A549 treated with AZD2906 at 1 μM for 4 hours (cell line): ENCODE measurements at places on chromosomes 5 and 9. TPM values are rescaled to one million over a fixed set of nuclear protein-coding genes. Genes with fewer than 3 reads are reported as not detected.

The CLPTM1L gene
- 164 to 207 TPM (median 177 TPM) in 5 replicates for total RNA-seq

The KCTD16 gene
- total RNA-seq, result 0.01 to 0.07 TPM (median 0.03 TPM) in 5 replicates

The FST gene
- 1.3 to 2.0 TPM (median 1.6 TPM) in 5 replicates for total RNA-seq

The SHOC1 gene
- total RNA-seq, result not detected in 5 replicates

The APBA1 gene
- 0.20 to 0.28 TPM (median 0.20 TPM) in 5 replicates for total RNA-seq

The NIPAL4 gene
- 9.1 to 11.9 TPM (median 10.0 TPM) in 5 replicates for total RNA-seq

The CARD6 gene
- 2.2 to 3.0 TPM (median 2.4 TPM) in 5 replicates for total RNA-seq

The SLC9A3 gene
- total RNA-seq, result 2.0 to 2.3 TPM (median 2.2 TPM) in 5 replicates

The DRD1 gene
- 0.02 to 0.11 TPM (median 0.05 TPM) in 5 replicates for total RNA-seq

The FBXO10 gene
- total RNA-seq, result 6.9 to 8.0 TPM (median 7.0 TPM) in 5 replicates

The PCDHGB4 gene
- total RNA-seq, result 0.81 to 1.0 TPM (median 0.92 TPM) in 5 replicates

The DDX4 gene
- 0.02 to 0.09 TPM (median 0.08 TPM) in 3 of 5 replicates, not detected in the others for total RNA-seq

The TBC1D2 gene
- 11.3 to 14.4 TPM (median 12.6 TPM) in 5 replicates for total RNA-seq

The PCDH12 gene
- total RNA-seq, result not detected in 5 replicates

The PDCD1LG2 gene
- 0.09 to 0.18 TPM (median 0.15 TPM) in 5 replicates for total RNA-seq

The TRPM3 gene
- not detected in 5 replicates for total RNA-seq

The SOHLH1 gene
- total RNA-seq, result 0.05 to 0.08 TPM (median 0.05 TPM) in 3 of 5 replicates, not detected in the others

The SLC6A18 gene
- 0.24 TPM in 1 of 5 replicates, not detected in the others for total RNA-seq

The C5orf58 gene
- total RNA-seq, result not detected in 5 replicates

The CENPH gene
- total RNA-seq, result 26.3 to 30.6 TPM (median 27.4 TPM) in 5 replicates

The FOXD4L5 gene
- 0.03 to 0.08 TPM (median 0.06 TPM) in 3 of 5 replicates, not detected in the others for total RNA-seq

The SPATA31A1 gene
- total RNA-seq, result not detected in 5 replicates

The MEIKIN gene
- not detected in 5 replicates for total RNA-seq

The F2RL1 gene
- total RNA-seq, result 224 to 299 TPM (median 233 TPM) in 5 replicates

The NEURL1B gene
- 9.9 to 12.0 TPM (median 10.9 TPM) in 5 replicates for total RNA-seq

The SURF4 gene
- 187 to 197 TPM (median 194 TPM) in 5 replicates for total RNA-seq

The SH2D3C gene
- 0.05 to 0.16 TPM (median 0.08 TPM) in 4 of 5 replicates, not detected in the other for total RNA-seq
